ENCODE measurements at places on chromosomes 5 and 9.

- DNase-seq = no peak
Observed at GRCh38 chr9:36597412-36598178, 24.9 kb downstream of the MELK start.

DNA sequence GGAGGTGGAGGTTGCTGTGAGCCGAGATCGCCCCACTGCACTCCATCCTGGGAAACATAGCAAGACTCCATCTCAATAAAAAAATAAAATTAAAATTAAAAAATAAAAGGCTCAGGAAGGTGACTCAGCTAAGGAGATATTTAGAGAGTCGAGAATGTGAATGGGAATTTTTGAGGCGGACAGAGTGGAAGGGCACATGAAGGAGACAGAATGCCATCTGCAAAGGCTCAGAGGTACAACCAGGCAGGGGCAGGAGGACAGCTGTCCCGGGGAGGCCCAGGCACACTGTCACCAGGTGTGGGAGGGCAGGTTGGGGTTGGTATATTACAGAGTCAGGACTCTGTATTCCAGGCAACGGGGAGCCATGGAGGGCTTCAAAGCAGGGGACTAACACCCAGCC lies 35.5 kb downstream of the NTNG2 start:
- DNase-seq = no peak

DNA sequence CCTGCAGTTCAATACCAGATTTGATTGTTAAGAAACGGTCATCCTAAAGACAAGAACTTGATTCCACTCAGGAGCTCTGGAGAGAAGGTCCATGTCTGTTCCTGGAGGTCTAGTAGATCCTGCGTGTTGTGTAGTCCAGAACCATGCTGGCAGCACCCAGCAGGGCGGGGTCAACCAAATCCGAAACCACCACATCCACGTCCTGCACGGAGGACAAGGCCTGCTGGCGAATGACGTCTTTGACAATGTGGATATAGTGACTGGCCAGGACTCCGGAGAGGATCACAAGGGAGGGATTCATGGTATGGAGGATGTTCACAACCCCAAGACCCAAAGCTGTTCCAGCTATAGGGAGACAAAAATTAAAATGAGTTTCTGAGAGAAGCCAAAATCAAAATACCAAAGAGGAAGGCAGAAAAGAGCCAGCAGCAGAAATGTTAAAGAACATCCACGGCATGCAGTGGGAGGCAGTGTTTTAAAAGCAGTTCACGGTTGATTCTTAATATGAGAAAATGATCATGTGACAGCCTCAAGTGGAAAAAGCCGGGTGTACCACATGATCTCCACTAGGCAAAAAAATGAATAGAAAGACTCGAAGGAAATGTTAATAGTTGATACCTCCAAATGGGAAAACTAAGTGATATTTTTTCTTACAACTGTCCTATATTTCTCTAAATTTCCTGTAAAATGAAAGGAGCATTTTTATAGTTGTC lies 26.7 kb downstream of the CLTA start:
- DNase-seq = no peak

GRCh38 chr9:124019771-124020519 lies 8.4 kb downstream of the LHX2 start:
- no peak for DNase-seq

DNA sequence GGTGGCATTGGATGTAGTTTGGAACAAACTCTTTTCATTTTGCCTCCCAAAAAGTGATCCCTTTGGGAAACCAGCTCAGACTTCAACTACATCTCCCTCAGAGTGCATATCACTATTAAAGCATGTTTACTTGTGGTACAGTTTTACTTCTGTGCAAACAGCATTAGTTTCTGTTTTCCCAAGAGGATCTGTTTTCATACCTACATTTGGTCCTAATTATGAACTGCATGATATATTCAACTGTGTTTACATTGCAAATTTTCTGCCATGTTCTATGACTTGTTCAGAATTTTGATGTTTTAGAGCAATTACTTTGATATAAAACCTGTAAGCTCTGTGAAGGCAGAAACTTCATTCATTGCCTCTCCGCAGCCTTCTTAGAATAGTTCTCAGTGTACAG lies 681.5 kb upstream of the ACO1 start:
- no peak for DNase-seq

DNA sequence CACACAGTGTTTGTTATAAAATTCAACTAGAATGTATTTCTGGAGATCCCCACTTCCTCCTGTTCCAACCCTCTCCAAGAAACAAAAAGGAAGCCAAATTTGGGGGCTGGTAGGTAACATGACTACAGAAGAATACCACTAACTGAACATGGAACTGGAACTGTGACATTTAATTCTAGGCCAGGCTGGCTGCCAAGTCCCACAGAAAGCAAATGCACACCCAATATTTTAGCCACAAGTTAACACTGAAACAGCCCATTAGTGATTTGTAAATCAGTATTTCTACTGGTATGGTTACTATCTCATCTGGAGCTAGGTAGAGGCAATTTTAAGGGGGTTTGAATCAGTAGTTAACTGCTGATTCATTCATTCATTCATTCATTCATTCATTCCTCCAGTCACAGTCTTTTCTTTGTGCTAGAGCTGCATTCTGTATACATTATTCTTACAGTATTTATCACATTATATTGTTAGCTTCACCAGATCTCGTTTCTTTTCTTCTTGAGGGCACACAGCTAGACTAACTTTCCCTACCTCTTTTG lies 131.7 kb upstream of the GDNF start:
- no peak for DNase-seq

Data from stimulated activated CD8-positive, alpha-beta memory T cell treated with anti-CD3 and anti-CD28 coated beads, Interleukin-15, amount 100 ng/mL, for 48 hours (primary cell).